C1 segment of cervical spinal cord (tissue), 14 donors: ENCODE measurements at places on chromosomes 7 and 10.

DNA sequence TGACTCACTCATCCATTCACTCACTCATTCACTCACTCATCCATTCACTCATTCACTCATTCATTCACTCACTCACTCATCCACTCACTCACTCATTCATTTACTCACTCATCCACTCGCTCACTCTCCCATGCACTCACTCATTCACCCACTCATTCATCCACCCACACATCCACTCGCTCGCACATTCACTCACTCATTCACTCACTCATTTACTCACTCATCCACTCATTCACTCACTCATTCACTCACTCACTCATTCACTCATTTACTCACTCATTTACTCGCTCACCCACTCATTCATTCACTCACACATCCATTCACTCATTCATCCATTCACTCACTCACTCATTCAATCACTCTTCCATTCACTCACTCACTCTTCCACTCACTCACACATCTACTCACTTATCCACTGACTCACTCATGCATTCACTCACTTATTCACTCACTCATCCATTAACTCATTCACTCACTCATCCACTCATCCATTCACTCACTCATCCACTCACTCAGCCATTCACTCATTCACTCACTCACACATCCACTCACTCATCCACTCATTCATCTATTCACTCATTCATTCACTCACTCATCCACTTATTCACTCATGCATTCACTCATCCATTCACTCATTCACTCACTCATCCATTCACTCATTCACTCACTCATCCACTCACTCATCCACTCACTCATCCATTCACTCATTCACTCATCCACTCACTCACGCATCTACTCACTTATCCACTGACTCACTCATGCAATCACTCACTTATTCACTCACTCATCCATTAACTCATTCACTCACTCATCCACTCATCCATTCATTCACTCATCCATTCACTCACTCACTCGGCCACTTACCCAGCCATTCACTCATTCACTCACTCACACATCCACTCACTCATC lies 74.0 kb downstream of the CARD11 start:
- no peak for DNase-seq

DNA sequence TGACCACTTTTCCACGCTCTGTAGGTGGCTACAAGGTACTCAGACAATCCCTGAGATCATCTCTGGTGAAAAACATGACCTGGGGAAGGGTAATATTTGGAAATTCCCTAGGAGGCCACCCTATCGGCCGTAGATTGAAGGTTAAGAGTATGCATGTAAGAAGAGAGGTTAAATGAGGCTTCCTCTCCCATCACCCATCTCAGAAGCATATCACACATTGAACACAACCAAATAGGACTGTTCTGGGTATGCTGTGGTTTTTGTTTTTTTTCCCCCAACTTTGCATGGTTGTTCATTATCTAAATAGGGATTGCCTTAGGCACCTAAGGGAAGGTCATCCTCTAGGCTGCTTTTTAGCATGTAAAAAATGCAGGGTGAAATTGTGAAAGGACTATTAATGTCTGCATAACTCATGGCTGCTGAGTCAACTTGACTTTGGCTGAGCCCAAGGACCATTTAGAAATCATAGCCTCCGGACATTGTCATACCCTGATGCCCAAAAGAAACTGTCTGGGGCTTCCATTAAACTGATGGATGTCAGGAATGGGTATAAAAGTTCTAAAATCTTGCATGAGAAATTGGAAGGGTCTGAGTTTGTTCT lies 24.7 kb upstream of the ST8SIA6 start:
- DNase-seq, result no peak

DNA sequence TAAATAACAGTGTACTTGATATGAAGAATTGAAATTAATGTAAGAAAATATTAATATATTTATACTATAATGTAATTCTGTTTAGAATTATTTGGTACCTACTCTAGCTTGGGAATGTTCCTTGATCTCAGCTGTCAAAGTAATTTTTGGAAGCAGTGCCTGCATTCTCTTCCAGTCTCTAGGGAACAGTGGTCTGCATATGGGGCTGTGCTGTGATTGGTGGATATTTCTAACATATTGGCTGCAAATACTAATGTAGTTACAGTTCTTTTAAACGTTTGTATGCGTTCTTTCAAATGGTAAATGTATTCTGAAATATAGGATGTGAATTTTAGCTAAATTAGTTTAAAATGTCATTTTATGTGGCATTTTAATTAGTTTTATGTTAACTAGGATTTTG lies 87.2 kb downstream of the PHF14 start:
- DNase-seq, result no peak

DNA sequence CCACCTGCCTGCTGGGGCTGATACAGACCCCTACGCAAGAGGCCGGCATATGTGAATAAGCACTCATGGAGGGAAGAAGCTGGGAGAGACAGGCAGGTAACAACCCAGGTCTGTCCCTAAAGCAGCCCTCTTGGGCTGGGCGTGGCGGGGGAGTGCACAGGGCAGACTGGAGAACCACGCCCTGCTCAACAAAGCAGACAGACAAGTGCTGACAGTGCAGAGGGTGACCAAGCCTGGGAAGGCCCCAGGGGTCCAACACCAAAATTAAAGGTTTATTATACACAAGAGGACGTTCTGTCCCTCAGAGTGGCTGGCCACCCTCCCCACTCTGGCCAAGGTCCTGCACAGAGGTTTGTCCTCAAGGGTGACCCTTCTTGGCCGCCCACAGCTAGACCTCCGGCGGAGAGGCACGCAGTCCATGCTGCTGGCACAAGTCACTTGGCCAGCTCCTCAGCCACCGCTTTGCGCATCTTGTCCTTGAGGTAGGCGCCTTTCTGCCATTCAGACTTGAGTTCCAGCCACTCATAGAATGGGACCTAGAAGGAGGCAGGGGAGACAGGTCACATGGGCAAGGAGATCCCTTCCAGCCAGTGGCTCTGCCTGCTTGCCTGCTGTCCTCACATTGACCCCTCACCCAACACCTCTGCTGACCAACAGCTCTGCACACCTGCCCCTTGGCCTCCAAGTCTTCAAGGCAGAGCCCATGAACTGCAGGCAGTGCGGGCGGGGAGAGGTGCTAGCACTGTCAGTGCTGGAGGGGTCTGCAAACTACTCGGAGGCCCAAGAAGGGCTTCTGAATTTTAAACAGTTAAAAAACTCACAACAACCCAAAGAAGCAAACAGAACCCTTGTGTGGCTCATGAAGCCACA lies 11.4 kb upstream of the NACAD start:
- no peak for DNase-seq

- no peak for DNase-seq
Measured at GRCh38 chr7:73905360-73905759, 44.4 kb downstream of the TMEM270 start.

- no peak for DNase-seq
Measured at GRCh38 chr7:139116999-139117398, 7.5 kb upstream of the ZC3HAV1 start.

DNA sequence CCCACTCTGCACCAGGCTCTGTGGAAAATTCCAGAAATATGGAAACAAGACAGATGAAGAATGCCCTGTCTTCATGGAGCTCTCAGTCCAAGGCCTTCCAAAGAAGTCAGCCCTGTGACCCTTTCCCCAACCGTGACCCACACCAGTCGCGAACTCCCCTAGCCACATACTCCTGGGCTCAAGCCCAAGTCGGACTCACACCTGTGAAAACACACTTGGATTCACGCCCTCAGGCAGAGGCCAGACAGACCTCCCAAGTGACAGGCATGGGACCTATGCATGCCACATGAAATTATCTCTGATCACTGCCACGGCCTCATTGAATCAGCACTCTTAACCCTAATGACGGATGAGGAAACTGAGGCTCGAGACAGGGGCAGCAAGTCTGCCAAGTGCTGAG lies 42.5 kb downstream of the ZCCHC24 start:
- DNase-seq, result no peak

DNA sequence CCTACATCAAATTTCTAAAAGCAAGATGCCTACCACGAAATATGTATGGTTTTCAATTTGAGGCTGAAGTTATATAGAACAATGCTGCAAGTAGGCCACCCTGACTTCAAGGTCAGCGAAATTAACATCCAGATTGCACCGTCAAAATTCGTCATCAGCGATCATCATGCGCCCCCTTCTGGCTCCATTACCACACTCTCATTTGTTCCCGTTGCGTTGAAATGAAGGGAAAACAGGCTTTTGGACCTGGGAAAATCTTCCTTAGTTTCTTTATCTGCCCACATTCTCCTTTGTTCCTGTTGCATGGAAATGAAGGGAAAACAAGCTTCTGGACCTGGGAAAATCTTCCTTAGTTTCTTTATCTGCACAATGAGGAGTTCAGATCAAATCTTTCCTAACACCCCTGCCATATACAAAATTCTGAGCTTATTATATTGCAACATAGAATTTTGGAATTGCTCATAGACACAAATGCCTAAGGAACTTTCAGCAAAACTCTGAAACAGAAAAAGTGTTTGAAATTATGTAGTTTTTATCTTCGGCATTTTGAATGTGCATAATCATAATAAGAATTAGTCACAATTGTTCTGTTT lies 98.2 kb upstream of the PRKCQ start:
- DNase-seq, result no peak

DNA sequence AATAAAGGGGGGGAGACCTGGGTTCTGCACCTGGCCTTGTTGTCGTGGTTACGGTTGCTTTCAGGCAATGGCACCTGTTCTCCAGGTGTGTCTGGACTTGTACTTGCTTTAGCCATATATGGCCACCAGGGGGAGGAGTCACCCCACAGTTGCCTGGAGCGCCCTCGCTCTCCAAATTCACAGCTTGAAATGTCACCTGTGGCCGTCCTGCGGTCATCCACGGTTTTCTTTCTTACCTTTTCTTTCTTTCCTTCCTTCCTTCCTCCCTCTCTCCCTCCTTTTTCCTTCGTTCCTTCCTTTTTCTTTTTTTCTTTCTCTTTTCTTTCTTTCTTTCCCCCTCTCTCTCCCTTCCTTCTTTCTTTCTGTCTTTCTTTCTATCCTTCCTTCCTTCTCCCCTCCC lies 157.2 kb upstream of the ZNF92 start:
- DNase-seq, result no peak

DNA sequence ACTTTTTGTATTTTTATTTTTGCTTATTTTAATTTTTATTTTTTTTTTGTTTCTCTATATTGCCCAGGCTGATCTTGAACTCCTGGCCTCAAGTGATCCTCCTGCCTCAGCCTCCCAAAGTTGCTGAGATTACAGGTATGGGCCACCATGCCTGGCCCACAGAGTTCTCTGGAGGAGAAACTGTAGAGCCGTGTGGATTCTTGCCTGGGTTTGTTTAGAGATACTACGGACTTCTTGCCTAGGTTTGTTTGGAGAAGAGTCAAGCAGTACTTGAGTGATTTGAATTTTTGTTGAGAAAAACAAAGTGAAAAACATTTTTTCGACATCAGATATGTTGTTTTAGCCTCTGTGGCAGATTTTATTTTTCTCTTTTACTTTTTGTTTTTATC lies 99.0 kb downstream of the CAMK1D start:
- no peak for DNase-seq

DNA sequence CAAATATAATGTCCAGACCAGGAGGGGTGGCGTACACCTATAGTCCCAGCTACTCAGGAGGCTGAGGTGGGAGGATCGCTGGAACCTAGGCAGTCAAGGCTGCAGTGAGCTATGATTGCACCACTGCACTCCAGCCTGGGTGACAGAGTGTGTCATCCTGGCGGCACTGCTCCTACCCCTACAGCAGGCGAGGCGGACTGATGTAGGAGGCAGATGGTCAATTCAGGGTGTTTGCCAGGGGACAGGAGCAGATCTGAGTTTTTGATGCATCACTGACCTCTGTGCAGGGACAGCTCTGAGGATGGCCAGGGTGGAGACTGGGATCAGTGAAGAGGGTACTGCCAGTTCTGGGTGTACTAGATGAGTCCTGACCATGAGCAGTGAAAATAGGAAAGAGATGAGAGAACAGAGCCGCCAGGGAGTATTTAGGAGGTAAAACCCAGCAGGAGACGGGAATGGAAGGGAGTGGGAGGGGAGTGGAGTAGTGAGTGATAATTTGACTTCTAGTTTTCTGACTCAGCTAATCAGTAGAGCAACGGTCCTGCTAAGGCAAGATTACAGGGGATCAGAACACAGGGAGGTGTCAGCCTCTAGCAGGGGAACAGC lies 75.3 kb downstream of the HIP1 start:
- no peak for DNase-seq

DNA sequence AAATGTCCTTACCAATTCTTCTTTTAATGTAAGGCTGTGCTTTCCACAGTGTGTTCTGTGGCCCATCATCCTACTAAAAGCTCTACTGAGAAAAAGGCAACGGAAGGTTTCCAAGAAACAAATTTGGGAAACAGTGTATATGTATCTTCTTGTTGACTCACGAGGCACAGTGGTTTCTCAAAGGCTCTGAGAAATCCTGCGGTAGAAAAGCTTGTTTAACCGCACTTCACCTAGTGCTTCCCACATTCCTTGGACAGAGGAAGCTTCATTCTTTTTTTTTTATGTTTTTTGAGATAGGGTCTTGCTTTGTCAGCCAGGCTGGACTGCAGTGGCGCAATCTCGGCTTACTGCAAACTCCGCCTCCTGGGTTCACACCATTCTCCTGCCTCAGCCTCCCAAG lies 84.5 kb downstream of the TACC2 start:
- no peak for DNase-seq

DNA sequence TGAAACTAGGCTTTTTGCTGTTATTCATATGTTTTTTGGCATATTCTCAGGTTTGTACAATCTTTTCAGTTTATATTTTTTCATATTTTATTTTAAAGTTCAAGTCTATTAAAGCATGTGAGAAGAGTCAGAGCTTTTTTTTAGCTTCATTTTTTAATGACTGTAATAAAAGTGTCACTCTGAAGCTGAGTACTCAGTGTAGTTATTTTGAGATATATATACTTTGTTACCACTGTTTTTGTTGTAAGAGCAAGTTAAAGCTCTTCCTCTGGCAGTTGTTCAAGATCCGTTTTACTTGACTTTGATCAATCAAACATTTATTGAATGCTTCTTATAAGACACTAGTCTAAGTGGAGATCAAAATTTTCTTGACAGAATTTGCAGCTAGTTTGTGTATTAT lies 37.5 kb downstream of the CASD1 start:
- DNase-seq, result no peak

DNA sequence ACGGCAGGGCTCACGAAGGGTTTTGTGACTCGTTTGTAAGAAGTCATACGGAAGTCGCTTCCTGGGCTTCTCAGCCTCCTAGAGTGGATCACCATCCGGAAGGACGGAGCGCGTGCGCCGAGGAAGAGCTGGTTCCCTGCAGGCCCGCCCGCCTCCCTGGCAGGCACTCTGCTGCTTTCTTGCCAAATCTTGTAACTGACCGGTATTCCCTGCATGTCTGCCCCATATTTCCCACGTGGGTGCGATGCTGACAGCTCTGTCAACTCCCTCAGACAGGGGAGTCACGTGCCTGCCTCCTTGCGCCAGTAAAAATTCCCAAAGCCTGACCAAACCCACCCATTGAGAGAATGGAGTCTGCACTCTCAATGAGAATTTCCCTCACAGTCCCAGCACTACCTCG lies 12.7 kb downstream of the SHH start:
- DNase-seq, result no peak

GRCh38 chr10:131444862-131445461 lies 133.4 kb upstream of the TCERG1L start:
- DNase-seq, result no peak

GRCh38 chr7:129094501-129094900 lies 39.6 kb upstream of the TNPO3 start:
- DNase-seq, result no peak
